ENCODE measurements at places on chromosomes 11 and 22. TPM values are rescaled to one million over a fixed set of nuclear protein-coding genes. Genes with fewer than 3 reads are reported as not detected.

PANX3 gene
- not detected for total RNA-seq

SLCO2B1 gene
- total RNA-seq = 2.9 TPM

MMP8 gene
- not detected for total RNA-seq

POTEH gene
- total RNA-seq = not detected

OR2D2 gene
- not detected for total RNA-seq

SPINDOC gene
- 49.8 TPM for total RNA-seq

CFAP68 gene
- 32.1 TPM for total RNA-seq

CADM1 gene
- total RNA-seq = 22.2 TPM

ARHGAP8 gene
- total RNA-seq = 1.6 TPM
